ENCODE measurements at places on chromosomes 3 and 15. TPM values are rescaled to one million over a fixed set of nuclear protein-coding genes. Genes with fewer than 3 reads are reported as not detected.

The FEM1B gene
- 103 TPM for total RNA-seq

The ABHD6 gene
- total RNA-seq, result 7.2 TPM

The GNAI2 gene
- 96.3 TPM for total RNA-seq

The CLDN11 gene
- total RNA-seq, result 28.1 TPM

The CADM2 gene
- 2.7 TPM for total RNA-seq

The GRK7 gene
- 0.16 TPM for total RNA-seq

The RARB gene
- total RNA-seq, result 70.7 TPM

The CLRN1 gene
- total RNA-seq, result not detected

The SLC22A13 gene
- total RNA-seq, result 0.58 TPM

The IGSF11 gene
- 3.5 TPM for total RNA-seq

The A4GNT gene
- total RNA-seq, result not detected

The RAB6B gene
- total RNA-seq, result 3.4 TPM

The PTPN9 gene
- total RNA-seq, result 26.6 TPM

The ALDH1A2 gene
- 36.0 TPM for total RNA-seq

The CCDC39 gene
- total RNA-seq, result not detected

The WDR93 gene
- not detected for total RNA-seq

The GNAT1 gene
- not detected for total RNA-seq

The HRG gene
- total RNA-seq, result not detected

The LRRC2 gene
- 4.3 TPM for total RNA-seq

The GP9 gene
- total RNA-seq, result not detected

The HOMER2 gene
- total RNA-seq, result 8.9 TPM

The SEMA3G gene
- total RNA-seq, result 7.6 TPM

The SLC9A9 gene
- total RNA-seq, result 46.2 TPM

The CEP97 gene
- 34.4 TPM for total RNA-seq

The FRMD4B gene
- 39.1 TPM for total RNA-seq

The LRRIQ4 gene
- total RNA-seq, result not detected

The MLF1 gene
- 17.7 TPM for total RNA-seq

The PRSS50 gene
- 0.26 TPM for total RNA-seq

The CLCN2 gene
- 4.7 TPM for total RNA-seq

The CAND2 gene
- total RNA-seq, result 10.7 TPM

The MED12L gene
- 3.1 TPM for total RNA-seq

The PLAAT1 gene
- 0.90 TPM for total RNA-seq

The SLC51B gene
- total RNA-seq, result not detected

Data from urinary bladder (tissue), 4 donors.